Brain microvascular endothelial cell (primary cell): ENCODE measurements at places on chromosomes 4 and X.

GRCh38 chrX:56382278-56382677, 150.1 kb downstream of the KLF8 start:
- no peak for DNase-seq

- peak; percentile 32 for DNase-seq
Measured at GRCh38 chrX:34578237-34578636, 78.8 kb downstream of the TMEM47 start.

GRCh38 chr4:44674471-44674870, 3.7 kb upstream of the GUF1 start:
- DNase-seq = no peak

DNA sequence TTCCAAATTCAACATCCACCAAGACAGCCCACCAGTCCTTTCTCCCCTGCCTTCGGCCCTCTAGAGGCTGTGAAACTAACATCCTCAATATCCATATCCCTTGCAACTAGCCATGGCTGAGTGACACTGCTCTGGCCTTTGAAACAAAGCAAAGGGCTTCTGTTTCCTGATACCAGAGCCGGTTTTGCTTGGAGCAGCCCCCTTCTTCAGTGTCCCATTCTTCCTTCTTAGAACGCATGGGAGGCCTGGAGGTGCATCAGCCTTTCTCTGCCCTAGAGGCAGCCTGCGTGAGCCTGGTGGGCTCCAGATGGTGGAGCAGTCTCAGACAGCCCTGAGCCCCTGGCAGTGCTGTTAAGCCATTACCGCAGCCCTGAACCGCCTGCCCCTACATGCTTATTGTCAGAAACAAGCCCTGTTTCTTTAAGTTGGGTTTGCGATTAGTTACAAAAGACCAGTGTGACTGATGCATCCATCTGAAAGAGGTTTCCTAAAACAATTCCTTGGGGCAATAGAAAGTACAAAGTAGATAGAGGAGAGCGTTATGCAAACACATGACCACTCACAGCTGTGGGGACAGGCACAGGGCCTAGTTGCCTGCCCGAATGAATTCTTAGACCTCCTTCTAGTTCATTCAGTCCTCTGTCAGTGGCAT, 74.1 kb downstream of the EVC start:
- DNase-seq = no peak

- DNase-seq = no peak
Measured at GRCh38 chrX:132740316-132741123, 217.9 kb downstream of the HS6ST2 start.

GRCh38 chr4:138223231-138223910, 18.8 kb downstream of the SLC7A11 start:
- DNase-seq = no peak

DNA sequence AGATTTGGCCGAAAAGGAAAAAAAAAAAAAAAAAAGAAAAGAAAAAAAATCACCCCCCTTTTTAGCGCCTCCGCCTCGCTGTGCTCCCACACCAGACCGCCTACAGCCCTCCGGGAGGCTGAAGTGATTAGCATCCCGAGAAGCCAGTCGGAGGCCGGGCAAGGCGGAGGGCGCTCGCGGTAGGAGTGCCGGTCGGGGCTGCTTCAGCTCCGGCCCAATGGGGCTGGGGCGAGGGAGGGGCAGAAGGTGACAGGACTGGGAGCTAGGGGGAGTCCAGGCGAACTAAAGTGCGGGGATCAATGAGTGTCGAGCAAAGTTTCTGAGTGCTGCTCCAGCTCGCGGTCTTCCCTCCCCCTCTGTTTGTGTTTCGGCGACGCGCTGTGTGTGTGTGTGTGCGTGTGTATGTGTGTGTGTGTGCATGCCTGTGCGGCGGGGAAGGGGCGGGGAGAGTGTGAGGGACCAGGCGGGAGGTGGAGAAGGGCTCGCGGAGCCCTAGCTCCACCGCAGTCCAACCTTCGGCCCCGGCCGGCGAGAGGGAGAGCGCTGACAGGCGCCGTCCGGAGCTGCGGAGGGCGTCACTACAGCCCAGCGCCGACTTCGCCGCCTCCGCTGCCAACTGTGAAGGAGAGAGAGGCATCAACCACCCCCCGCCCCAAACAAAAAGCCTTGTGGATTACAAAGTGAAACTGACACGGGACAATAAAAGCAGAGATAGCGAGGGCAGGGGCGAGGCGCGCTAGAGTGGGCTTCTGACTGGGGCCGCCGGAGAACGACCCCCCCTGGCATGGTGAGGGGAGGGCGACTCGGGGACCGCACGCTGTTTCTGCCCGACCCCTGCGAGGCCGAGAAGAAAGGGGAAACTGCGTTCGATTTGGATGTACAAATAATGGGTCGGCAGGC, at the start of gene FAT4:
Gene FAT4 (plus strand): TSS at position 280 of the 900 bp plus-strand sequence. CDS start 1,457 bp downstream, outside the sequence.
- peak; percentile 97 for DNase-seq

GRCh38 chr4:99149426-99150019, 5.4 kb upstream of the ADH4 start:
- no peak for DNase-seq
